ENCODE measurements at places on chromosomes 7 and 10. TPM values are rescaled to one million over a fixed set of nuclear protein-coding genes. Genes with fewer than 3 reads are reported as not detected.

The ZNF365 gene
- total RNA-seq = 5.5 TPM

The USP6NL gene
- total RNA-seq = 13.0 TPM

The VENTX gene
- not detected for total RNA-seq

The CCDC3 gene
- 1.00 TPM for total RNA-seq

The KNDC1 gene
- total RNA-seq = 0.07 TPM

The TRIM73 gene
- total RNA-seq = 2.1 TPM

The TRIL gene
- total RNA-seq = 0.14 TPM

The TM9SF3 gene
- total RNA-seq = 134 TPM

The GPR37 gene
- 2.9 TPM for total RNA-seq

Measured in nasal cavity respiratory epithelium epithelial cell of viscerocranial mucosa (primary cell).